ENCODE measurements at places on chromosomes 6 and 20.

DNA sequence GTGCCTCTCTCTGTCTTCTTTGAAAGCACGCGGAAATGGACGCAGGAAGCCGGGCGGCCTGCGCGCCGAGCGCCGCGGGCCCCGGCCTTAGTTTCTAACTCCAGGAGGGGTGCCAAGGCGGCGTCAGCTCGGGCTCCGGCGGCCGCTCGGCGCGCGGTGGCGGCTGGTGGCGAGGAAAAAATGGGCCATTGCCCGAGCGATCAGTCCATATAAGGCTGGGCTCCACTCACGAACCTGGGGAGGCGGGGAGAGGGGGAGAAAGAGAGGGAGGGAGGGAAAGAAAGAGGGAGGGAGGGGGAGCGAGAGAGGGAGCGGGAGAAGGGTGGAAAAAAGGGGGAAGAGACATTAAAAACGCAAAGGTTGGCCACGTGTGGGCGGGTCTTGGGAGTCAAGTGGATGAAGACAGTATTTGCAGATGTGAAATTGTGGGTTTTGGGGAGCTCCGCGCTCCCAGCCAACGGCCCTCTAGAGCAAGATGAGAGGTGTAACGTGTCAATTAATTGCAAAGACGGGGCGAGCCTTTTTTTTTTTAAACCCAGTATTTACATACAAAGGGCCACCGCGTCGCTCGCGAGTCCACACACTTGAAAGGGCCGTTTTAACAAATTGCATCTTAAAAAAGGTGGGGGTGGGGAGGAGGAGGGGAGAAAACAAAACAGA is at the start of gene NKX2-2:
NKX2-2 (minus strand) TSS at position 184 of the 660 bp plus-strand sequence. CDS start 395 bp downstream, outside the sequence.
- DNase-seq = no peak

DNA sequence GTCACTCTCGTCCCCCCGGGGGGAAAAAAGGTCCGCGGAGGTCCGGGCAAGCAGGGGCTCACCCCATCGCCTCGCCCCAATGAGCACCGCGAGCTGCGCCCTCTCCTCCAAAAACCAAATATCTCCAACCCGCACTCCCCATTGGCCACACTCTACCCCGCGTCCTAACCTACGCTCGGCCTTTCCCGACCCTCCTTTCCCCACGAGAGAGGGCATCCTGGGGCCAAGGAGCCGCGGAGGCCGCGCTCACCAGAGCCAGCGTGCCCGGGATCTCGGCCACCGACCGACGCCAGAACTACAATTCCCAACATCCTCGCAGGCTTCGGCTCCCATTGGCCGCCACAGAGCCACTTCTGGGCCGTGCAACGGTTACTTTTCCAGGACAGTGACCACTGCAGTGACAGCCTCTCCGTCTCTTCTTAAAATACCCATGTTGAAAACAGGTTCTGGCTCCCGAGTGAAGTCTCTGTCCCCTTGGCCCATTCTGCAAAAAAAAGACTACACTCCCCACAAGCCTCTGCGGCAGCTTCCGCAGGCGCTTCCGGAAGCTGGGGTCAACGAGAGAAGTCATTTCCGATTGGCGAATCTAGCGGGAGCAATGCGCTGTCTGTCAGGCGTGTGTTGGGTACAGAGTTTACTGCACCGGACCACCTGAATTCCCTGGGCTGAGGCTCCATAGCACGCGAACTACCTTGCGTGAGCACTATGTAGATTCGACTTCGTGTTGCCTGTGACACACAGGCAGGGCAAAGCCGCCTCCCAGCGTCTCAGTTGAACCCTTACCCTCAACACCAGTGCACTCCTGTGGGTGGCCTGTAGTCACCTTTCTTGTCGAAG is at the start of gene ZNF343:
ZNF343 (minus strand) TSS at position 285 of the 837 bp plus-strand sequence. CDS start 15,020 bp downstream, outside the sequence.
- no peak for DNase-seq

- no peak for DNase-seq
These were observed 1.1 kb downstream of the SPAG4 start for GRCh38 chr20:35616465-35617396.

- DNase-seq = no peak
These were observed 201.5 kb upstream of the ZNF217 start for GRCh38 chr20:53795170-53795569.

DNA sequence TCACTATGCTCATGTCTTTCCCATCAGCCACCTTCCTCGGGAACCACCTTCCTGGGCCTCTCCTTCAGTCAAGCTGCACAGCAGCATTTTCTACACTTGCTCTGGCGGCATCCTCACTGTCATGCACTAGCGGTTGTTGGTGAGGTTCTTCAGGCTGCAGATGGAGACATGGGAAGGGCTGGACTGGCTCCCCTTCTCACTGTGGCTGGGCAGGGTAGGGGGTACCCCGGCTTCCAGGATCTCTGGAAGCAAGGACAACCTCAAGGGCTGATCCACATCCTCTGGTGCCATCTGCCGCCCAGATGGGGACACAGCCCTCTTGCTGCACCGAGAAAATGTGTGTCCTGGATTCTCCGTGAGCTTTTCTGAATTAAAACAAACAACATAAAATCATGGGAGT is 180.1 kb upstream of the RNF24 start:
- DNase-seq = no peak

DNA sequence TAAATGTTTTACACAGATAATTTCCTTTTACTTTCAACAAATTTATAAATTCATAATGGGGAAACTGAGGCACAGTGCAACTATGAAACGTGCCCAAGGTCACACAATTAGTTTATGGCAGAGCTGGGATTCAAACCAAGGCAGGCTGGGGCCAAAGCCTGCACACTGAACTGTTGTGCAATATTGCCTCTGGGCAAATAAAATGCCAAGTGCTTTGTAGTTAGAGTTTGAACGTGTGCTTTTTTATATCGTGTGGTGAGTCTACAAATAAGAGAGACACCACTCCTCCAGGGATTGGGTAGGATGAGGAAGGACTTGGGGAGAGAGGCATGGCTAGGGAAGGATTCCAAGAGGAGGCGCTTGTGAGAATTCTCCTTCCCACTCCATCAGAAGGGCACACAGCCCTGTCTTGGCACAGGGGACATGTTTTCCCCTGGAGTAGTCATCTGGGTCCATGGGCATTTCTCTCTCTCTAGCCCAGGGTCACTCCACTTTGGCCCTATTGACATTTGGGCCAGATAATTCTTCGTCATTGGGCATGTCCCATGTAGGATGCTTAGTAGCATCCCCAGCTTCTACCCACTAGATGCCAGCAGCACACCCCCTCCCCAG is 2.8 kb upstream of the CDH22 start:
- DNase-seq = no peak
